Stimulated activated CD4-positive, alpha-beta T cell treated with anti-CD3 and anti-CD28 coated beads, TNF-alpha, amount 100 ng/mL, for 48 hours (primary cell): ENCODE measurements at places on chromosomes 6 and 20.

DNA sequence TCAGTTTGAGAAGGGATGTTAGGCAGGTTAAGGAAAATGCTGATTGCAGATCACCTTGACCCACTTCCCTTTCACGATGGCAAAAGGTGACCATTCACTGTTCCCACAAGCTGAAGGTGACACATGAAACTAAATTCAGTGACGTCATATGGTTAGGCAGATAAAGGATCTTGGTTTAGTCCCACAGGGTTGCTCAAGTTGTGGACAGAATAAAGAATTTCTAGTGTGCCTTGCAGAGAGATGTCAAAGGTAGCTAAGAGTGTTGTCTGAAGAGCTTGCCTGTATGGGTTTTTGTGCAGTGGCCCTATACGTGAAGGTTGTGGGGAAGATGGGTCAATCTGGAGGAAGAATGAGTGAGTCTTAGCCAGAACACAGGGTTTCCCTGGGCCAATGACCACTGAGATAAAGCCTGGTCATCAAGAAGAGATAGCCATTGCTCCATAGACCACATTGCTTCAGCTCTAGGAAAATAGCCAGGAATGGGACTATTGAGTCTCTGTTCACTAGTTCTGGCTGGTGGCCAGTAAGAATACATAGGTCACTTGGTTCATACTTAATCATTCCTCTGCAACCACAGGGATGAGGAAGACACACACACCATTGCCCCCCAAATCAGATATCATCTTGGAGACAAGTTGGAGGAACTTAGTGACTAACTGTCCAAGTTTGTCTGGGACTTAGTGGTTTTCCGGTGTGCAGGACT lies 148.5 kb upstream of the ATXN1 start:
- no peak for DNase-seq

DNA sequence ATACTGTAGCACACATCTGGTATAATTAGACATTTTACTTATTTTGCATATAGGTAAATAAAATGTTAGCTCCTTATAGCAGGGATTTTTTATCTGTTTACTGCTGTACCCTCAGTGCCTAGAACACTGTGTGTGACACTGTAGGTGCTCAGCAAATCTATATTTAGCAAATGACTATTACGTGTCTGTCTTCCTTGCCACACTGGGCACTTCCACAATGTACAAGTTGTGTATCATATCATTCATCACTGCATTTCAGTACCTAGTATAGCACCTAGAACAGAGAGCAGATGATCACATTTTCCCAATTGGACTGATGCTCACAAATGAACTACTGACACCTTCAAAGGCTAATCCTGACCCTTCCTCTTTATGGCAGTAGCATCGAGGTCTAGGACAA lies 115.6 kb downstream of the MYB start:
- DNase-seq, result no peak

- no peak for DNase-seq
These were observed 384.1 kb upstream of the SLC35B3 start for GRCh38 chr6:8819446-8819845.

GRCh38 chr6:16851044-16851540 lies 89.8 kb upstream of the ATXN1 start:
- no peak for DNase-seq

DNA sequence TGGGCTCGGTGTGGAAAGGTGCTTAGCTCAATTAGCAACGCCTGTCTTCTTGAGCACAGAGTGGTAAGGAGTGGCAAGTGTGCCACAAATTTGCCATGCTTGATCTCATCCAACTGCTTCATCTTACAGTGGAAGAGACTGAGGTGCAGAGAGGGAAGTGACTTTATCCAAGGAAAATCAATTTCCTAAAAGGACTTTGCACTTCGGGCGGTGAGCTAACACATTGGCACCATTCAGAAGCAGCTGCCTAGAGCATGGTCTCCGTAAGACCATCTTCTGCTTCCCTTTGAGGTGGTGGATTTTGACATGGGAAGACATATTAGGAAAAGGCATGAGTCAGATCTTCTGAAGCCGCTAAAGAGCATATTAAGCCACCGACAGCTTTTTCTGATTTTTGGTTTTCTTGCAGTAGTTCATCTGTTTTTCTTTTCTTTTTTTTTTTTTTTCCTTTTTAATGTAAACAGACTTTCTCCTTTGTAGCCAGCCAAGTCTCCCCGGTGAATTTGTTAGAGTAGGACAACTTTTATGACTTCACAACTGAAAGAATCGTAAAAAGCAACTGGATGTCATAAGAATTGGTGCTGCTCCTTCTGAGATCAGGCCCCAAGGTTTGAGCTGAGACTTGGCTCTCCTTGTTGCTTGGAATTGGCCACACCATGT lies 273.2 kb downstream of the CDC5L start:
- DNase-seq, result no peak

DNA sequence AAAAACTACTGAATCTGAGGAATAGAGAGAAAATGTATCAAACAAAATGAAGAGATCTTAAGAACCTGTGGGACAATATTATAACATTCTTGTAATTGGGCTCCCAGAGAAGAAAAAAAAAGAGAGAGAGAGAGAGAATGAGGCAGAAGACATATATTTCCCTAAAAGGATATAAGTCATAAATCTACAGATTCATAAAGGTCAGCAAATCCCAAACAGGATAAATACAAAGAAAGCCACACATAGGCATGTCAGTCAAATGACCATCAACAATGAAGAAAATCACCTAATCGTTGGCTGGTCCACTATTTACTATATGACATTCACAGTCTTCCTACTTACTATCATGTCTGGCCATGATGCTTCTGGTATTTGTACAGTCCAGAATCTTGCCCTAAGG lies 190.3 kb downstream of the GMDS start:
- DNase-seq, result no peak

- DNase-seq, result no peak
These were observed 191.9 kb upstream of the SLC35B3 start for GRCh38 chr6:8627085-8627861.

GRCh38 chr6:35141007-35141655 lies at the start of gene TCP11:
TCP11 (minus strand) TSS chr6:35141339; CDS start chr6:35140870, 469 bp downstream.
- no peak for DNase-seq

DNA sequence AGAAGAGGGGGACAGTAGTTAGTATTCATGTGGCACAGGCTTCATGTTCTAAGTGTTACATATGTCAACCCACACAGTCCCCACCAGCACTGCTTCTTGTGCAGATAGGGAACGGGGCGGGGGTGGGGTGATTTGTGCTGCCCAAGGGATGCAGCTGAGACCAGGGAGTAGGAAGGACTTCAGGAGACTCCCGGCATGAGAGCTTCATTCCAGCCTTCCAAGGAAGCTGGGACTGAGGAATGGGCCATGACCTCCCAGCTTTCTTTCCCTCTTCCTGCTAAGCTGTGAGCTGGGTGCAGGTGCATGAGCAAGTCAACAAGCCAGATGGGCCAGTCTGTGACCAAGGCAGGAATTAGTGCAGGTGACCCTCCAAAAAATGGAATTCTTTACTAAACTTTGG lies 9.2 kb downstream of the BEND3 start:
- no peak for DNase-seq

GRCh38 chr20:56060486-56060885 lies 55.2 kb upstream of the CBLN4 start:
- no peak for DNase-seq

DNA sequence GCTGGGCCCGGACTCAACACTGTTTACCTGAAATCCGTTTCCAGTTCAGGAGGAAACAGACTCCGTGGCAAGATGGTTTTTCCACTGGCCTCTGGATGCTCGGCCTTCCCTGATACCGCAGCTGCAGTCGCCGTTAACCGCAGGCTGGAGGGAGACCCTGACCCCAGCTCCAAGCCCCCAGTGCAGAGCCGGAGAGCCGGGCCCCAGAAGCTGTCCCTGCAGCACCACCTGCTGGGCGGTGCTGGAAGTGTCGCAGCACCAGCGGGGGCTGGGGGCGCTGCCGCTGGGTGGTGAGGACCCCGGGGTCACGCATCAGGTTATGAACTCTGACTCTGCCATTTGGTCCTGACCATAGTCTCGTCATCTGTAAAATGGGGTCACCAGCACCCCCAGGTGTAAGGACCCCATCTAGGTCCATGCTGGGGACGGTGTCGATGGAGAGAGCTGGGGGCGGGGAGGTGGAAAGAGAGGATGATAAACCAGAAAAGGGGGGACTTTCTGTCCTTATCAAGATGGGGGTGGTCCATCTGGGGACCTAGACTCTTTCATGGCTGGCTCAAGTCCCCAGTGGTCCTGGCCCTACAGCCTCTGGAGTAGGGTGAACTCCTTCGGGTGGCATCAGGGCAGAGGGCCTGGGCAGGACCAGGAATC lies 20.8 kb upstream of the CHRNA4 start:
- no peak for DNase-seq

DNA sequence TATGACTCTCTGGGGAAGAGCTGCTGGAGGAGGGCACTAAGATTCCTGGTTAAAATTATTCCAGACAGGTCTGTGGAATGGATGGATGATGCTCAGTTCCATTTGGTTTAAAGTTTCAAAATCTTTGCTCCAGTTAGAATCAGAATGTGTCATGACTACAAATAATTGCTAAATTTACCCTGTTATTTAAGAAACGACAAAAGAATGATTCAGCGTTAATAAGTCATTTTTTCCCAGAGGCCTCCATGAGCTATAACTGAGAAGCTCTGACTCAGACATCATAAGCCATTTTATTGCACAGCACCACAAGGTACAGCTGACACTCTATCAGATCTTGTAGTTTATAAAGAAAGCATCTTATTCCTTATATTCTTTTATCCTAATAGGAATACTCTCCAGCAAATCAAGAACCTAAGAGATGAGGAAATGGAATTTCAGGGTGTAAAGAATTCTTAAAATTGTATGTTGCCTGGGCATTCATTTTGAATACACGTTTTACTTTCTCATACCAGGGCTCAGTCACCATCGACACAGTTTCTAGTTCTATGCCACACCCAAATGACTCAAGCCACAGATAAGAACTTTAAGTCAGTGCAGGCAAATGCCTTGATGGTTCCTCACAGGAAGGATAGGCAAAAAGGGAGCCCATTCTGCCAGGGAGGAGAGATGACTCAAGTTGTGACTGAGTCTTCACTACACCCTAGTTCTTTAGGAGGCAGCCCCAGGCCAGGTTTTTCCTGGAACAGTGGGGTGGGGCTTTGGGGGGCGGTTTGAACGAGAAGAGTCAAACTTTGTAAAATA lies 636.0 kb downstream of the MMUT start:
- no peak for DNase-seq

GRCh38 chr20:37564388-37565133 lies 36.9 kb upstream of the BLCAP start:
- peak; percentile 6 for DNase-seq

DNA sequence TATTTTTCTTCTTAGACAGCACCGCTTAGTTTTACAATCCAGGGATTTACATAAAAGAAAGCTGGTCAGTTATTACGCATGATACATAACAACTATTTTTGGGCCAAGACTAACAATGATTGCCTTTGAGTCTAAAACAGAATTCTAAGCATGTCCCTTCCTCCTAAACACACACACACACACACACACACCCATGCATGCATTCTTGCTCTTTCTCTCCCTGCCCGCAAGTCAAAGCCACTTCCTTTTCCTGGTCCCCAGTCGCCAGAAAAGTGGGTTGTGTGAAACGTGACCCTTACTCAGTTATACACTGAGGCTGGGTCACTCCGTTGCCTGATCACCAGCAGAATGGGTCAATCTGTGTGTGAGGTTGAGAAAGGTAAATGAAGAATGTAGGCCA lies 31.4 kb downstream of the FYN start:
- DNase-seq, result no peak

DNA sequence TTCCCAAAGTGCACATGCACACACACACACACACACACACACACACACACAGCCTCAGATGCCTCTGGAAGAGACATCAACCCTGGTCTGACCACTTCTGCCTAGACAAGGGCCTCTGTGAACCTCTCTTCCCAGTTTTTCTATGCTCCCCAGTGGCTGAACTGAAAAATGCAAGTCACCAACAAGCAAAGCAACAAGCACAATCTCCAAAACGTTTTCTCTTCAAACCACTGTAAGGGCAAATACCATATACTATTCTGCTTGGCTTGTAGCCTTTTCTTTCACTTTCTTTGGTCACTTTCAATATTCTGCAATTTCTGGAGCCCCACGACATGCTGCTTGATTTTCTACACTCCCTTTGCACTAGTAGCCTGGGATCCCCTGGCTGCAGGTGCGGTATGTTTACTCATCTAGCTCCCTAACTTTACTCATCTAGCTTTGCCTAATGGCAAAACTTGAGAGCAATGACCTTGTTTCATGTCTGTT lies 121.4 kb upstream of the DST start:
- no peak for DNase-seq

DNA sequence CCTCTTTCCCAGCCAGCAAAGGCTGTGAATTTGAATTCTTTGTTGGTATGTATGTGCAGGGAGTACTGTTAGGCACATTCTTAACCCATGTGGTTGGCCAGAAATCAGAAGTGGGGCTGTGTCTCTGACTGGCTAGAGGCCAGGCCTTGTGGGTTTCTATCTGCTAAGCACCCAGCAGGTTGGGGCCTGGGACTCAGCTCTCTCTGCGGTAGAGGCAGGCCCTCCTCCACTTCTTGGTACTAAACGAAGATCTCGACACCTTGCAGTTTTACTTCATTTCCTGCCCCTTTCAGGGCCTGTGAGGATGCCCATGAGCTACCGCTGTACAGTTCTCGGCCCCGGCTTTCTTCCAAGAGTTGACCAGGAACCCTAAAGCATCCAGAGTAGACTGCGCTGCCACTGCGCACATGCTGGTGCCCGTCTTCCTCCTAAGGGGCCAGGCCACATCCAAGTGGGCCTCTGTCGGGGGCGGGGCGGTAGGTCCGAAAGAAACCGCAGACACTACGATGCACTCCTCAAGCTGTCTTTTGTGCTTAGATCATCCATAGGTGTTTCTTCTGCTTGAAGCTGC lies 51.1 kb downstream of the TCP11 start:
- DNase-seq, result no peak

GRCh38 chr20:54208548-54209176 lies 775 bp downstream of the PFDN4 start:
- no peak for DNase-seq

- no peak for DNase-seq
These were observed 81.6 kb downstream of the KCNB1 start for GRCh38 chr20:49400904-49401303.

GRCh38 chr6:33981421-33981820 lies 164.5 kb downstream of the GRM4 start:
- no peak for DNase-seq

DNA sequence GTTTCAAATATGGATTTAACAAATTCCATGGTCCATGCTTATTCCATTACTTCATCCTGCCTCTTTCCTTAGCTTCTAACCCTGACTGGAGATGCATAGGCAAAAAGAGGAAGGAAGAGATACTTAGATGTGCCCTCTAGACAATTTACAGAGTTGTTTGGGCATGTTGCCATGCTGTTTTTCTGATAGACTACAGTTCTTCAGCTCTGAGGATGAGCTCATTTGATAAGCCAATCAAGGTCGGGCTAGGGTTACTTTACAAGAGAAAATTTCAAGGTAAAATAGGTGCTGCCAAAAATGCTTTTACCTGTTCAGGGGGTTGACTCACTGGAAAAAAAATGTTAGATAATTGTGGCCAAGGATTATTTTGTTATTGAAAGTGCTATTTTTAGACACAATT lies 5.9 kb downstream of the HCRTR2 start:
- no peak for DNase-seq

- DNase-seq, result no peak
These were observed 205.3 kb upstream of the TCF21 start for GRCh38 chr6:133683606-133684005.
